ENCODE measurements at places on chromosomes 2 and 18.

DNA sequence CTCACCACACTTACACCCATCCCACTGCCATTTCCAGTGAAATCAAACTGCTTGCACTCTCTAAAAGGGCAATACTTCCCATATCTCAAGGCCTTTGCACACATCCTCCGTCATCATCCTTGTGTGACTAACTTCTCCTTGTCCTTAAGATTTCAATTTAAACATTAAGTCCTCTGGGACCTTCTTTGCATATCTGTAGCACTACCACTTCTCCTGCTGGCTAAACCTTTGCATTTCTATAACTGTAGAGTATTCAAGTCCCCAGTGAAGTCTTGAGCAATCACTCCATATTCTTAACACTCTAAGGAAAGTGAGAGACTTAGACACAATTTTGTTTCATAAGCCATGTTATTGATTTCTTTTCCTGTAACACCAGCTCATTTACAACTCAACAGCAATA lies 136.8 kb upstream of the EPHA4 start:
- no peak for DNase-seq

GRCh38 chr2:231597014-231597611 lies 4.4 kb downstream of the TEX44 start:
- peak; percentile 66 for DNase-seq

- DNase-seq: no peak
Observed at GRCh38 chr18:68940754-68941153, 142.9 kb downstream of the CCDC102B start.

DNA sequence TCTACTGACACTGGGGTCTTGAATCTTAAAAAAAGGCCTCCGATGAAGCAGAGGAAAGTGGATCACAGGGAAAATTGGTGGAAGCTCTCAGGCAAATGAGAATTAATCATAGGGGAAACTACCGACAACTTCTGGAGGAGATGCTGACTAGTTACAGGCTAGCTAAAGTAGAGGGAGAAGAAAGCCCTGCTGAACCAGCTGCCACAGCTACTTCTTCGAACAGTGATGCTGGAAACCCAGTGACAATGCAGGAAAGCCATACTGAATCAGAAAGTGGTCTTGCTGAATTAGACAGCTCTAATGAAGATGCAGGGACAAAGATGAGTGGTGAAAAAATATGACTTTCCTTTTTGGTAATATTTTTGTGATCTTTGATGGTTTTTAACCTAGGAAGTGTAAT lies 44.9 kb upstream of the SLC3A1 start:
- no peak for DNase-seq

GRCh38 chr2:143146815-143147530 lies 17.8 kb downstream of the ARHGAP15 start:
- DNase-seq: no peak

- no peak for DNase-seq
Observed at GRCh38 chr2:179936141-179936540, 71.0 kb downstream of the CWC22 start.

DNA sequence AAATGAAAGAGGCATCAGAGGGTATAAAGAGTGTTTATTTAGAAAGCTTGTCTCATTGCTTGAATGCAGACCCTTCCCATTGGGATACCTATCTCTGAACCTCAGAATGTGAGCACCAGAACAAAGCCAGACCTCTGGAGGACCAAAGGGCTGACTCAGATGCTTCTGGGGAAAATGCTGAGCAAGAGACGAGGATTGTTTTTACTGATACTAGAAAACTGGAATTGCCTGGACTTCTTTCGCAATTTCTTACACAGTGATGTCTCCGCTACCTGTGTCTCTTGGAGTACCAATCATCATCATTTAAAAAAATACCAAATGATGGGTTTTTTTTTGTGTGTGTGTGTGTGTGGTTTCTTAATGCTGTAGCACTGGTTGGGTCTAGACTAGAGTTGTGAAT lies 55.6 kb upstream of the CCDC85A start:
- no peak for DNase-seq

DNA sequence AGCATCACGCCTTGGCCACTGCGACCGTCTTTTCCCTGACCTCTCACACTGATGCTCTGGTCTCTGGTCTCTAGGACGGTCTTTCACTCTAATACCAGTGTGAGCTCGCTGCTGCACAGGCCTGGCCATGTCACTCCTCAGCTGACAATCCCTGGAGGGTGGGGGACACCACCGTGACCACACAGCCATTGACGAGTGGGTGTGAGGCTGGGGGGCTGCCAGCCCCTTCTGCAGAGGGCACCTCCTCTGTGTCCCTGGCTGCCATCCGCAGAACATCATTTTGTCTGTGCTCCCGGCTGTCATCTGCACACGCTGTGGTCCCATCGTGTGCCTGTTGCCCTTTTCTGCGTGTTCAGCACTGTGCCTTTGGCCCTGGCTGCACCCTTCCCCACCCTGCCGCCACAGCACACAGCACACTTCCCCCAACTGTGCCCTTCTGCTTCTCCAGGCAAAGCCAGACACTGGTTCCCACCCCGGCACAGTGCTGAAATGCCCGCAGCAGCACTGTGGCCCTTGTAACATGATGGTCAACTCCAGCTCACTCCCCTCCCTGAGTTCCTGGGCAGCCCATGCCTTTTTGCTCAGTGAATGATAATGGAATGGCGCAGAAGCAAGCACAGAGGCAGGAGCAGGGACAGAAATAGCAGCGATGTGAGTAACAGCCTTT lies 30.4 kb upstream of the INHBB start:
- DNase-seq: no peak

DNA sequence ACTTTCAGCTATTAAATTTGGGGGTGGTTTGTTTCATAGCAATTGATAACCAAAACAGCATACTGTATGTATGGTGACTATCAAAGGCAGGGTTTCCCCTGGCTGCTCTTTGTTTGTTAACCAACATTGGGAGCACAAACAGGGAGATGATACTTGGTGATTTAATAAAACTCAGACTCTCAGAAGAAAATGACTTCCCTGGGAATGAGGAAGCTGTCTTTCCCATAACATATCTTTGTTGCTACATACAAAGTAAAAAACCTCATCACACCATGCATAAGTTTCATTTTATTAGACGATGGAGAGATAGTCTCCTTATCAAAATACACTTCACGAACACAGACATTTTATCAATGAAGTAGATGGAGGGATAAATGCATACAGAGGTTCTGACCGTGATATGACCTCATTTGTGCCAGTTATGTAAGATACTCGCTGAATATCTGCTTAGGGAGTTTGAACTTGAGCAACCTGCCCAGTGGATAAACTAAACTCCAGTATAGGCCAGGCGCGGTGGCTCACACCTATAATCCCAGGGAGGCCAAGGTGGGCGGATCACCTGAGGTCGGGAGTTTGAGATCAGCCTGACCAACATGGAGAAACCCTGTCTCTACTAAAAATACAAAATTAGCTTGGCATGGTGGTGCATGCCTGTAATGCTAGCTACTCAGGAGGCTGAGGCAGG lies 3.8 kb upstream of the NFE2L2 start:
- DNase-seq: no peak

DNA sequence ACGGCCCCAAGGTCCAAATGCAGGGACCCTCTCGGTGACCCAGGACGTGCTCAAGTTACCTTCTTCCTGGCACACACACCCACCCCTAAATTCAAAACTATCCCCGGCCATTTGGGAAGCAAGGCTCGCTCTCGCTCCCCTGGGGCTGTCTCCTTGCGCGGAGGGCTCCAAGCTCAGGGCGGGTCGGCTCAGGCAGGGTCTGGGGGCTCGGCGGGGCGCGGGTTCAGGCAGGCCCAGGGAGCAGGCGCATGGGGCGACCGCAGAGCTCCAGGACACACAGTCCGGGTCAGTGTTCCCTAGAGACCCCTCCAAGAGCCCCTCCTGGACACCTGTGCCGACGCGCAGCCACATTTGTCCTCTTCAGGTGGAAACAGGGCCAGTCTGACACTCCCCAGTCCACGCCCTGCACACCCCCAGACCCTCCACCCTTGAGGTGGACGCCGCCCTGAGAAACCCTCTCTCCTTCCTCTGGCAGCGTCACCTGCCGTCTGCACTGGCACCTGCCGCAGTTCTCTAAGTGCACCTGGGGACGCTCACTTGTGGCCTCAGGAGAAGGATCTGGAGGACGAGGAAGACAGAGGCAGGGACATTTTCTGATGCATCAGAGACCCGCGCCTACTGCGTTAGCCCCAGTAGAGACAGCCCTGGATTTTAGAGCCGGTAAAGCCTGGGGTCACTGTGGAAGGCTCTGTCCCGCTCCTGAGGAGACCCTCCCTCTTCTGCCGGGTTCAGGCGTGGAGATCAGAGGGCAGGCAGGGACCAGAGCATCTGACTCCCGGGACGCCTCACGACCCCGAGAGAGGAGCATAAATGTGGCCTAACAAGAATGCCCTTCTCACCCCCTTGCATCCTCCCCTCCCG lies 138.8 kb downstream of the TWIST2 start:
- DNase-seq: no peak

DNA sequence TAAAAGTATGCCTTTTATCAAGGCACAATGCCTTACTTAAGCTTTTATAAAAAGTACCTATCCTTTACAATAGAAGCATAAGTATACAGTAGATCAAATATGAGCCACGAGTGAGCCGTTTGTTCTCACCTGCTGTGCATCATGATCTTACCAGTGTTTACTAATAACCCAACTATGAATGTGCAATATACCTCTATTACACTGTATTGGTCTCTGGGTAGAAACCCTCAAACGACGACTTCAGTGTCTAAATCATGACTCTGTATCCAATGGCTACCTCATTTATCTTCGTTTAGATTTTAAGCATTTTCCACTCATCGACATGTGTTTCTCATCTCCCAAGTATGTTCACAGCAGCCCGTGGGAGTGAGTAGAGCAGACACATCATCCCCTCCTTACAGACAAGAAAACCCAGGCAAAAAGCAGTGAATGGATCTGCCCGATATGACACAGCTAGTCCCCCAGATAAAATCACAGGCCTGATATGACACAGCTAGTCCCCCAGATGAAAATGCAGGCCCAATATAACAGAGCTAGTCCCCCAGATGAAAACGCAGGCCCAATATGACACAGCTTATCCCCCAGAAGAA lies 279.8 kb downstream of the TNS1 start:
- no peak for DNase-seq

- no peak for DNase-seq
Observed at GRCh38 chr18:37335409-37335736, 230.2 kb downstream of the CELF4 start.

DNA sequence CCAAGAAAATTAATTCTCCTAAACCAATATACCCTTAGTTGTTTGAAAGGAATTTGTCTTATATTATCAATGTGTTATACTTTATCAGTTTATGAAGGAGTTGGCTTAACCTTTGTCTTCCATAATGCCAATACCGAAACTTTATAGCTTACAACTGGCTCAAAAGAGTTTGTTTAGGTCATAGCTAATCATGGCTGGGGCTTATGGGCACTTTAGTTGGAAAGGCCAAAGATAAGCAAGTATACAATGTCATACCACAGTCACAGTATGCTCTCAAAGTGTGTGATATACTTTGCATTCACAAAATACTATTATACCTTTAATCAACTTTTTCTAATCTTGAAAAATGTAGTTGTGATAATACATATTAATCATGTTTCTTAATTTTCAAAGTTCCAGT lies 2.3 kb downstream of the KLHL41 start:
- no peak for DNase-seq

- no peak for DNase-seq
Observed at GRCh38 chr2:68564426-68564825, 79.0 kb upstream of the PROKR1 start.

DNA sequence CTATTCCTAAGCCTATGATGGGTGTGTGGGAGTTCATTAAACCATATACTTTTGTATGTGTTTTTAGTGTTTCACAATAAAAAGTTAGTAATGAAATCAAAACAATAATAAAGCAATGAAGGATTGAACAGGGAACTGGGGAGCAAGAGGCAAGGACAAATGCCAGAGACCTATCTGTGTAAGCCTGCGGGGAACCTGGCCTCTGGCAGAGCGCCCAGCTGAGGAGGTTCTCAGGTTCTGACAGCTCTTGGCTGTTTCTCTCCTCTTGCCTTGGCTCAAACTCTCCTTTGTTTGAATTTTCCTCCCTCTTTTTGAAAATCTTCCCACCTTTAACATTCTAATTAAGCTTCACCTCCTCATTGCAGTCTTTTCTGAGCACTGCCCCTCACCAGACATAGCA lies 200.0 kb upstream of the NCKAP5 start:
- no peak for DNase-seq

DNA sequence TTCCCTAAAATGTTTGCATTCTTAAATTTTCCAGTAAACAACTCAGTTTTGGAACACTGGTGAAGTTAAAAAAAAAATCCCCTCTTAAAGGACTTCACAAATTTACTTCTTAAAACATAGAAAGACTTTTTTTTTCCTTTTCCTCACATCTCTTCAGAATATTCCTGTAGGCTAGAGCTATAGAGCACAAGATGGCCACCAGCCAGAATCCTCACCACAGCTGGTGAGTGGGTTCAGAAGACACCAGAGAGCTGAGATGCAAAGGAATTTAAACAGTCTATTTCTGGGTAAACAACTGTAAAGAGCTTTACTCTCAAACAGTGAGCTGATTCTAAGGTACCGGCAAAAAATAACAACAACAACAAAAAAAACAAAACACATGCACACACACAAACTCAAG lies 252.8 kb downstream of the LRP1B start:
- no peak for DNase-seq

DNA sequence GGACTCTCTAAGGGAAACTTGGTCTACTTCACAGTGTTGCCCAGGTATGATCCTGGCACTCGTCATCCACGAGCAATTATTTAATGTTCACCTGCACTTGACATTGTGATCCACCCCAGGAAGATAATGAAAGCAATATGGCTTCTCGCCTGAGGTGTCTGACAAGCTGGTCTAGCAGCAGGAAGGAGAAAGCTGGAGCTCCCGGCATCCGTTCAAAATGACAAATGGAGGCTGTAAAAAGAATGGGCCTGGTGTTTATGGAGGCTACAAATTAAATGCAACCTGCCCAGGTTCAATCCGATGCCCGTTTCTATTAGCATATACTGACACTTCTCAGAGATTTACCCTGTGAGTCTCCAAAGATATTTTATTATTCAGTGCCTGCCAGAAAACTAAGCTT lies 317.6 kb downstream of the CTNNA2 start:
- no peak for DNase-seq

Data from lower leg skin (tissue), 4 donors.